ENCODE measurements at places on chromosomes 7 and 10. TPM values are rescaled to one million over a fixed set of nuclear protein-coding genes. Genes with fewer than 3 reads are reported as not detected.

SLC26A4 gene
- total RNA-seq = 0.10 TPM

PNLIPRP3 gene
- total RNA-seq = not detected

GNAT3 gene
- not detected for total RNA-seq

MPP7 gene
- 0.10 TPM for total RNA-seq

GCK gene
- not detected for total RNA-seq

TNS3 gene
- total RNA-seq = 86.6 TPM

CALD1 gene
- total RNA-seq = 149 TPM

KCP gene
- 0.15 TPM for total RNA-seq

GIMAP6 gene
- not detected for total RNA-seq

AKR1C2 gene
- 3,638 TPM for total RNA-seq

SPDYE2B gene
- not detected for total RNA-seq

ZNF365 gene
- total RNA-seq = 1.0 TPM

ZNF716 gene
- not detected for total RNA-seq

CARD11 gene
- 2.5 TPM for total RNA-seq

HSPA12A gene
- total RNA-seq = 9.3 TPM

TRPV5 gene
- not detected for total RNA-seq

TMEM26 gene
- not detected for total RNA-seq

SHH gene
- 0.43 TPM for total RNA-seq

EGR2 gene
- total RNA-seq = 0.21 TPM
